ENCODE measurements at places on chromosomes 1 and 21.

- no peak for DNase-seq
Measured at GRCh38 chr1:107724648-107725047, 240.3 kb downstream of the VAV3 start.

GRCh38 chr1:200969726-200970561, 53.6 kb downstream of the KIF21B start:
- no peak for DNase-seq

DNA sequence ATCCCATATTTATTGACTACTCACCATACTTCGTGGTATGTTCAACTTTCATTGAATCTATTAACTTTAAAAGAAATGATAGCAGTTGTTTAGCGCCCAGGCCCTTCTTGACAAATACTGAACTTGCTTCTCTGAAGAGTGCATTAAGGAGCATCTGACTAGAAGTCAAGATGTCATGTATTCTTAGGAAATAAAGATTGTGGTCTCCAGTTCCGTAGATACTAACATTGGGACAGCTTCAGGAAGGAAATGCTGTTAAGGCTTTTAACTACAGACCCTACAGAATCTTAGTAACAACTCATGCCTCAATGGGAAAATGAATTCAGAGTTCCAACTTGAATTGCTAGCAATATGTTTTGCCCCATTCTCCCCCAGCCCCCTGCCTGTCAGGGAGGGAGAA, 14.8 kb downstream of the LYST start:
- DNase-seq: peak; percentile 71

DNA sequence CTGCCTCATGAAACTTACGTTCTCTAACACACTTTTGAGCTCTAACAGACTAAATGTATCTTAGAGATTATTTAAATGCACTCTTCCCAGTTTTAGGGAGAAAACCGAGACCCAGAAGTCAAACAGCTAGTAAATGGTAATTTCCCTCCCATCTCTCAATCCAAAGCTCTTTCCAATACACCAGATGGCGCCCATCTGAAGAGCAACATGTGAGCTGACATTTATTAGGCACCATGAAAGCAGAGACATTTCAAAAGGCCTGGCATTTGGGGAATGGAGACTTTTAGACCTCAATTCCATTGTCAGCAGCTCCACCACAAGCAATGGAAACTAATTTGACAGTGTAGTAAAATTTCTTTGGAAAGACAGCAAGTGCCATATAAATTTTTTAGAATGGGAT, 191.4 kb downstream of the DAB1 start:
- DNase-seq: no peak

DNA sequence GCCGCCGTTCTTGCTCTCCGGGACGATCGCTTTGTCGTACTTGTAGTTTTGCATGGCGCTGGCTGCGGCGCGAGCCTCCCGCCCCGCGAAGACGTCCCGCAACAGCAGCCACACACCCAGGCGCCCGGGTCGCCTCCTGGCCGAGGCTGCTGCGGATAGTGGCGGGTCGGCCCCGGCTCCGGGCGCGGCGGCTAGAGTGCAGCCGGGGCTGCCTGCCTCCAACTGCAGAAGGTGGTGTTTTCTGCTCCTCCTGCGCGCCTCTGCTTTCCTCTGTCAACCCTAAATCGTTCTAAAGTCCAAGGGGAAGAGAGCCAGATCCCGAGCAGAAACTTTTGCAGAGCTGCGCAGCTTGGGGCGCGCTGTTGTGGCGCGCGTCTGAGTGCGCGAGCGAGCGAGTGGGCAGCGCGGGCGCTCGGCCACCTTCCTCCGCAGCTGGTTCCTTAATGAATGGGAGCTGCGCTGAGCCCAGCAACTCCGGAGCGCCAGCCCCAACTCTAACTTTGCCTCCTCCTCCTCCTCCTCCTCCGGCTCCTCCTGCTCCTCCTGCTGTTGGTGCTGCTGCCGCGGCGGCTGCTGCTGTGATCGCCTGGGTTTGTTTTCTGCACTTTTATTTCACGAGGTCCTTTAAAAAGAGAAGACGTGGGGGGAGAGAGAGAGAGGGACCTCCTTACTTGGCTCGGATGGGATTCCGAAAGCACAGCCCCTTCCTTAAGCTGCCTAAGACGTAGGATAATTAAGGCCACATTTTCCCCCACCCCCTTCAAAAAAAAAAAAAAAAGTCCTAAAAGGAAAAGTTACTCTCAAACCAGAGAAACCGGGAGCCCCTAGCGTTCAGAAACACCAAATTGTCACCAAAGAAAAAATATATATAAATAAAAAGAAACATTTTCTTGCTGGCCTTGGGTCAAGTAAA, at the start of gene PLPP3:
TSS of gene PLPP3 (minus strand) at position 601 of the 913 bp plus-strand sequence. CDS start at position 54, 547 bp downstream.
- peak; percentile 45 for DNase-seq

- no peak for DNase-seq
Measured at GRCh38 chr1:89911191-89911991, 83.5 kb upstream of the ZNF326 start.

GRCh38 chr1:163130225-163130856, 61.2 kb downstream of the RGS4 start:
- DNase-seq: no peak

DNA sequence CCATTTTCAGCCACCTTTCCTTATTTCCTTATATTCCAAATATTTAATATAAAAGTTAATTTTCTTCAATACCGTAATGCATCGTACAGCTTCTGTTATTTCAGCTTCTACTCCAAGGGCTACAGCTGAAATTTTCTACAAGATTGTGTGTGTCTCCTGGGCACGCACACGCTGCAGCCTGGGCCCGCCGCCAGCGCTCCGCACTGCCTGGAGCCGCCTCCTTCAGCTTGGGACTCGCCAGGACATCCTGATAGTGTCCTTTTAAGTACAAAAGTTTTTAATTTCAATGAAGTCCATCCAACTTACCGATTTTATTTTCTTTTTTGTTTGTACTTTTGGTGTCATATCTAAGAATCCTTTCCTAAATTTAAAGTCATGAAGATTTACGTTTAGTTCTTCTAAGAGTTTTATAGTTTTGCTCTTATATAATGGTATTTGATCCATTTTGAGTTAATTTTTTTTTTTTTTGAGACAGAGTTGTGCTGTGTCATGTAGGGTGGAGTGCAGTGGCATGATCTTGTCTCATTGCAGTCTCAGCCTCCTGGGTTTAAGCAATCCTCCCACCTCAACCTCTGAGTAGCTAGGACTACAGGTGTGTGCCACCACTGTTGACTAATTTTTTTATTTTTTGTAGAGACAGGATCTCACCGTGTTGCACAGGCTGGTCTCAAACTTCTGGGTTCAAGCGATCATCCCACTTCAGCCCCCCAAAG, 82.8 kb downstream of the AXDND1 start:
- DNase-seq: no peak

GRCh38 chr1:7930645-7931445, 9.8 kb downstream of the TNFRSF9 start:
- DNase-seq: peak; percentile 21

DNA sequence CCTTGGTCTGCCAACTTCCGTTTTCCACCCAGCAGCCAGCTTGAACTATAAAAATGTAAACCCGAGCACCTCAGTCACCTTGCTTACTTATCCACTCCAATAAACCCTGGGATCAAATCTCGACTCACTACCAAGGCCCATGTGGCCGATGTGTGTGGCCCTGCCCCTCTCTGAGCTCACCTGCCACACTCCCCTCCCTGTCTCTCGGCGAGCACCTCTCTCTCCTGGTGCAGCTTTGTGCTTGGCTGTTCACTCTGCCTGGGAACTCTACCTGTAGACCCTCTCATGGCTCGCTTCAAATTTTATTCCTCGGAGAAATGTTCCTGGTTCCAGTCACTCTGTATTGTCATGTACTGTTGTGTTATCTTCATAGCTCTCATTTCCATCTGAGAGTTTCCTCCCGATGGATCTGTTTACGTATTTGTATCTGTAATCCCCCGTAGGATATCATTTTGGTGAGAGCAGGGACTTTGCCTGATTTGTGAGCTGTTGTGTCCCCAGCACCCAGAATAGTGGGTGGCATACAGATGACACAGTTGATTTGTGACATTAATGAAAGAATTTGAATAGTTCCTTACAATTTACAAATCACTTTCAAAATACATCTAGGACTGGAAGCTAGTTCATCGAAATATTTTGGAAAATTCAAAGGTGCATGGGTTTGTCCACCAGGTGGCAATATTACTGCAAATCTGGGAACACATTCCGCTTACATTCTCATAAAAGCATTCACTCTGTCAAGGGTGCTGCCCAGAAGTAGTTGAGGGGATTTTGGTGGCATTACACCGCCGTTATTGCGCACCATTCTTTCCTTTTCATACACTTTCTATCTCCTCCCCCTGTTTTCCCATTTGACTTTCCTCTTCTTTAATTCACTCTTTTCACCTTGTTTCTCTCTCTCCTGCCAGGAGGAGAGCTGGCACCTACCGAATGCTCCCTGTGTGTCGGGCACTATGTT, 95.3 kb downstream of the ABCA4 start:
- DNase-seq: no peak

DNA sequence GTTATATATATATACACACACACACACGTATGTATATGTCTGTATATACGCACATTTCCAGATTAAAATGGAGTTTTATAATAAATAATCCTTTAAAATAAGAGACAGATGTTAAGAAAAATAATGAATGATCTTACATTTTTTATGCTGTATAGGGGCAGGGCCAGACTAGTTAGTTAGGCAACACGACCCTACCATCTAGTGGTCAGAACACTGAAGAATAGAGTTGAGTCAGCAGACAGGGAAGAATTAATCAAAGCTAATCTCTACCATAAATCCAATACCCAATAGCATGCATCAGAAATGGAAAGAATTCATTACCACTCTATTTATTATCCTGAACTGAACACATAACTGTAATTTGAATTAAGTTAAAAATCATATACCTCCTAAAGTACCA, 156.7 kb downstream of the BRINP3 start:
- DNase-seq: no peak

- no peak for DNase-seq
Measured at GRCh38 chr1:186735463-186735862, 55.2 kb upstream of the PTGS2 start.

DNA sequence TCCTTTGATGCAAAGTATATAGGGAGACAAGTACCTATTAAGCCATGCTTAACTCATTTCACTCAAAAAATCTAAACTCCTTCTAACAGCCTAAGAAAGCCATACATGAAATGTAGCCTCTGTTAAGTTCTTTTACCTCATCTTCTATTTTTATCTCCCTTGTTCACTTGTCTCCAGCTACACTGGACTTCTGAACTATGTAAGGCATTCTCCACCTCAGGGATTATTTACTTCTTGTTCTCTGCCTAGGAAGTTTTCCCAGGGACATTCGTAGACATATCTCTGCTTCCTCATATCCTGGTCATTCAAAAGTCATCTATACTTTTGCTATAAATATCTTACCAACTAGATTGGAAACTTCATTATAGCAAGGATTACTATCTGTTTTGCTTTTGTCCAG, 96.9 kb downstream of the COP1 start:
- no peak for DNase-seq

DNA sequence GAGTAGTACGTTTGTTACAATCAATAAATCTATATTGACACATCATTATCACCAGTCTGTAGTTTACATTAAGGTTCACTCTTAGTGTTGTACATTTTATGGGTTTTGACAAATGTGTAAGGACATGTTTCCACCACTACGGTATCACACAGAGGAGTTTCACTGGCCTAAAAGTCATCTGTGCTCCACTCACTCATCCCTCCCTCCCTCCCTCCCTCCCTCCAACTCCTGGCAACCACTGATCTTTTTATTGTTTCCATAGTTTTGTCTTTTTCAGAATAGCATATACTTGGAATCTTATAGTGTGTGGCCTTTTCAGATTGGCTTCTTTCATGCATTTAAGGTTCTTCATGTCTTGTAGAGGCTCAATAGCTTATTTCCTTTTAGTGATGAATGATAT, 44.1 kb upstream of the RHOU start:
- DNase-seq: no peak

- no peak for DNase-seq
Measured at GRCh38 chr1:221865808-221866207, 123.9 kb upstream of the DUSP10 start.

DNA sequence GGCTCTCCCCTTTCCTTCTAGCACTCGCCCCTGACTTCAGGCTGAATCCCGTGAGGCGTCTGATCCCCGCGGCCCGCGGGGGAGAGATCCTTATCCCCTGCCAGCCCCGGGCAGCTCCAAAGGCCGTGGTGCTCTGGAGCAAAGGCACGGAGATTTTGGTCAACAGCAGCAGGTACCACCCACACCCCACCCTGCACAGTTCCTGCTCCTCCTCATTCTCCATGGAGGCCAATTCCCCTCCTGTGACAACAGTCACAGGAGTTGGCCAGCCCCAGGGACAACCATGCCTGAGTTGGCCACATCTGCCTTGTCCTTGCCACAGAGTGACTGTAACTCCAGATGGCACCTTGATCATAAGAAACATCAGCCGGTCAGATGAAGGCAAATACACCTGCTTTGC, 20.0 kb downstream of the TMEM81 start:
- no peak for DNase-seq

DNA sequence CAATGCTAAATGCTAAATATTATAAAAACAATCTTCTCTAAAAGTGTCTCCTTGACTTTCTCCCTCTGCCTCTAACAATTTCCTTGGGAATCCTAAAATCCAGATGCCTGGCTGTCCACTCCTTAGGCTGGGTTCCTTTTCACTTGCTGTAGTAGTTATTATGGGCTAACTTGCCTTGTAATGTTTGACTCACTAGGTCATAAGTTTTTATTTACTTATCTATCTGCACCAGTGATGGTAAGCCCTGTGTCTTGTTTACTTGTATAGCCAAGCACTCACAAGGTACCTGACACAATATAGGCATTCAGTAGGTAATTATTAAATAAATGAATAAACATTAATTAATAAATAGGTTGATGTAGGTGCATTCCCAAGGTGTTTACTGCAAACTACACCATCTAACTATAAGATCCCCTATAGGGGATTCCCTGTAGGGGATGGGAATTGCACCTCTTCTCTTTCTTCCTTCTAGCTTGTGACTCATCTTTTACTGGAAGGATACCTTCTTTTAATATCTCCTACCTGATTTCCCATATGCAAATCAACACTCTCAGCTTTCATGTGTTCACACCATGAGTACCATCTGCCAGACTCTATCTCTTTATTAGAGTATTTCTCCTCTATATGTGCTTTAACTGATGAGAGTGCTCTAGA, 14.7 kb upstream of the CHIA start:
- no peak for DNase-seq

- DNase-seq: no peak
Measured at GRCh38 chr1:51019811-51020210, 49.8 kb downstream of the CDKN2C start.

- DNase-seq: peak; percentile 82
Measured at GRCh38 chr21:15445327-15445726, 284.5 kb upstream of the USP25 start.

DNA sequence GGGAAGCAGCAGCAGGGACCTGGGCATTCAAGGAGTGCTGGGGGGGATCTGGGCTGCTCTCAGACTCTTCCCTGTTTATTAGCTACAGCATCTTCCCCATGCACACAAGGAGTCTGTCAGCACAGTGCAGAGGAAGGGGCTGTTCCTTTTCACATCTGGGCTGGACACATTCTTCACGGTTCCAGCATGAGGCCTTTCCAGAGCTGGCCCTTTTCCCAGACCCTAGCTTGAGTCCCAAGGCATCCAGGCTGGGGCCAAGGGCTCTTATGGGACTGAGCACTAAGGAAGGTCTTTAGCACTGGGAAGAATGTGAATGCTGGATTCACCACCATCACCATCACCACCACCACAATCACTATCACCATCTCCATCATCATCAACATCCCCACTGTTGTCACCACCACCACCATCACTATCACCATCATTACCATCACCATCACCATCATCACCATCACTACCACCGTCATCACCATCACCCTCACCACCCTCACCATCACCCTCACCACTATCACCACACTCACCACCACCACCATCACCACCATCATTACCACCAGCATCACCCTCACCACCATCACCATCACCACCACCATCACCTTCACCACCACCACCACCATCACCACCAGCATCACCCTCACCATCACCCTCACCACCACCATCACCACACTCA, 28.4 kb downstream of the PARK7 start:
- no peak for DNase-seq

Data from MV-4-11 (cell line).